Kidney (tissue), 22 donors: ENCODE measurements at places on chromosomes 4 and X.

DNA sequence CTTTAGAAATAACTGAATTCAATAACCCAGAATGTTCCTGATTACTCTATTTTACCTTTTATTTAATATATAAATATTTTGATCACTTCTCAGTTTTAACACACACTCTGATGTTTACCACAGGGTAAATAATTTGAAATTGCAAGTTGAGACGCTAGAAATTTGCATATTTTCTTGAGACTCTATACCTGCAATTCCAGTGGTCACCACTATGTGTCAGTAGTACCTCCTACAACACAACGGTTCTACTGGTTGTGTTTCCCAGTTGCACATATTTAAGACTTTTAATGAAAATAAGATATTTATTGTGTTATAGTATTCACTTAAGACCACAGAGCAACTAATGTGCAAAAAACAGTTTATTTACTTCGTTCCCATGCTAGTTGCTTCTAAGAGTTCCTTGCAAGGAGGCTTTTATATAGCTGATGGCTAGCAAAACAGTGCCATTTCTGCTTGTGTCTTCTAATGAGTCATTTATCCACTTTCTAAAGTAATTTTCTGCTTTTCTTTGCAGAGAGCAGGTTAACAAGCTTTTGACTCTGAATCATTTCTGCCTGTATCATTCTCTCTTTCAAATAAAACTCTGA is 98.9 kb upstream of the PDLIM3 start:
- no peak for DNase-seq

GRCh38 chrX:148567229-148567628 is 66.8 kb downstream of the AFF2 start:
- peak; percentile 56 for DNase-seq

DNA sequence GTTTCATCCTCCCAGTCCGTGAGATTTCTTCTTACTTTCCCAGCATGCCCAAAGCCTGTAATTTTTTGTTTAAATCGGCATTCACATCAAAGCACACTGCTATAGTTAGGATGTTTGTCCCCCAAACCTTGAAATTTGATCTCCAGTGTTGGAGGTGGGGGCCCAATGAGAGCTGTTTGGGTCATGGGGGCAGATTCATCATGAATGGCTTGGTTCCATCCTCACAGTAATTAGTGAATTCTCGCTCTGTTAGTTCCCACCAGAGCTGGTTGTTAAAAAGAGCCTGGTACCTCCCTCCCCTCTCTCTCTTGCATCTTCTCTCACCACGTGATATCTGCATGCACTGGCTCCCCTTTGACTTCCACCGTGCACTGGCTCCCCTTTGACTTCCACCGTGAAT is 40.5 kb upstream of the PGRMC2 start:
- DNase-seq, result no peak

GRCh38 chr4:173187732-173188131 is 19.1 kb downstream of the GALNT7 start:
- no peak for DNase-seq

DNA sequence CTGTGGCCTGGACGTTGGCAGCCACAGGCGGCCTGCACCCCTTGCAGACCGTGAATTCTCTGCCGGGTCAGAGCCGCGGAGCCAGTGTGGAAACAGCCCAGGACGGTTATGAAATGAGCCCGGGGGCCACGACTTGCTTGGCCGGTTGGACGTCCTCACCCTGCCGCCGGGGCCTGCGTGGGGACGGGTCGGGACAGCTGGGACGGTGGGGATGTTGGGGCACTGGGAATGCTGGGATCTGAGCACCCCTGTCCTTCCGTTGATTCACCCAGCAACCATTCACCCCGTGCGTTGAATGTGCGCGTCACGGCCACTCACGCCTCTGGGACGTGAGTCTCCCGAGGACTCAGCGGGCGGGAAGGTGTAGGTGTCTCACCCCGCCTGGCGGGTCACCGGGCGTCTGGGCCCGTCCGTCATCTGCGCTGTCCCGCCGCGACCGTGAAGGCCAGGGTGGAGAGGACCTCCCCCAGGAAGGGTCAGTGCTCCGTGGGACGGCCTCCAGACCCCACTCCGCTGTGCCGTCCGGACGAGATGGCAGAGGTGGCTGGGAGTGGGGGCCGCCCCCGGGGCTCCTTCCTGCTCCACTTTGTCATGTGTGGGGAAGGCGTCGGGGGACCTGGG is 4.5 kb upstream of the PLCXD1 start:
- peak; percentile 68 for DNase-seq

DNA sequence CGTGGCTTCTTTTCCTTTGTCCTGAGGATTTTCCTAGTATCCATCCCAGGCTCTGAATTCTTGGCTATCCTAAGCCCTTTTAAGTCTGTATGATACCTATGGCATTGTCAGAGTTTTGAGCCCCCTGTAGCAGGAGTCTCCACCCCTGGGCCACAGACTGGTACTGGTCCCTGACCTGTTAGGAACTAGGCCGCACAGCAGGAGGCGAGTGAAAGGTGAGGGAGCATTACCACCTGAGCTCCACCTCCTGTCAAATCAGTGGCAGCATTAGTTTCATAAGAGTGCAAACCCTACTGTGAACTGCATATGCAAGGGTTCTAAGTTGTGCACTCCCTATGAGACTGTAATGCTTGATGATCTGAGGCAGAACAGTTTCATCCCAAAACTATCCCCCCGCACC is 216.1 kb downstream of the RAPGEF2 start:
- no peak for DNase-seq

GRCh38 chr4:173038192-173038896 is 130.3 kb upstream of the GALNT7 start:
- DNase-seq, result no peak

DNA sequence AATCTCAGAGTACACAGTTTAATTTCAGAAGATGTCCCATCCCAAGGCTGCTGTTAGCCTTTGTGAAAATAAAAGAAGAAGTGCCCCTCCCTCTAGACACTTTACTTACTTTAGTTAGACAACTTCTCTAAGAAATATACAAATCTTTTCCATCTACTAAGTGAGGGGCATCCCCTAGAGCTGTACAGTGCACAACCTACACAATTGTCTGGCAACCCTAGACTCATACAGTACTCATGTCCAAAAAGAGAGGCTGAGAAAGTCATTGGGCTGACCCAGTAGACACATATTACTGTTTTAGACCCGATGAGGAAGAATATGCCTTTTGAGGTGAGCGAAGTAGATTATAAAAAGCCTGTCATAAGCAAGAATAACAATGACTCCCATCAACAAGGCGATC is 297.6 kb downstream of the IDS start:
- DNase-seq, result no peak

DNA sequence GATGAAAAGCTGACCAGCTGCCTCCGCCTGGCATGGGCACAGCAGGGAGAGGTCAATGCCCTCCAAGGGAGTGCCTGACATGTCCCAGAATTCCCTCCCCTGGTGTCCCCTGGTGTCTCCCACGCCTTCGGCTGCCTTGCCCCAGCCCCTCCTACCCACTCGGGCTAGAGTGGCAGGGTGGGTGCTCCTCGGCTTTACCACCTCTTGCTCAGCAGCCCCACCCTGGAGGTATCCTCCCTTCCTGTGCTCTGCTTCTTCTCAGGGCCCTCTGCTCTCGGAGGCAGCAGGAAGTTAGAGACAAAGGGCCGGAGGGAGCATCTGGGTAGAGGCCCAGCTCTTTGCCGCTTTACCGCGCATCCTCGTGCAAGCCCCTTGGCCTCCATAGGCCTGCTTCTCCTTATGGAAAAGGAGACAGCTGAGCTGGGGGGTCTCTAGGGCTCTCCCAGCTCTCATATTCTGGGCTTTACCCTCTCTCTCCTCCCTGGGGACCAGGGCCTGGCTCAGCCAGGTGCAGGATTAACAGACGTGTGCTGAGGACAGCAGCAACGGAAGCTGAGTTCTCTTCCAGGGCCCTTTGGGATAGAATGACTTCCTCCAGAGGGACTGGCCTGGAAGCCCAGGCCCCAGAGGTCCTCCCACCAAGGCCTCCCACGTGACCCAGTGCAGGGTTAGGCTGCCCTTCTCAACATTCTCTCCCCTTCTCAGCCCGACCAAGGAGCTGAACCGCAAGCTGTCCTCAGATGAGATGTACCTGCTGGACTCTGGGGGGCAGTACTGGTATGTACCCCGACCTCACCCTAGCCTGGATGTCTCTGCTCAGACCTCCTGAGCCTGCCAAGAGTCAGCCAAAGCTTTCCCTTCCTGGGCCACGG is 17.2 kb downstream of the XPNPEP2 start:
- DNase-seq, result no peak

DNA sequence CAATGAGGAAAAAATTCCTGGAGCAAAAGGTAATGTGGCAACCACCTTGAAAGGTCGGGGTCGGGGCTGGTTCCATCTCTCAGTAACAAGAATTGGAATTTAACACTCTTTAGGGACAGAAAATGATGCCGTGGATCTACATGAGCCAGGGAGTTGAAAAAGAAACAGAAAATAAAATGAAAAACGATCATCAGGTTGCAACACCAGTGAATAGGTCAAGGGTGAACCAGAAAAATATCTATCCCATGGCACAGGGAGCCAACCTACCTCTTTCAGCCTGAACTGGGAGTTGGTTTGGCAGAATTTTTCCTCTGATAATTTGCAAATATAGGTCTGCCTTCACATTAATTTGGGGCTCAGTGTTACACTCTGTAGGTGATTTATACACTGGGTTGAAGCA is 93.7 kb downstream of the C4orf33 start:
- DNase-seq, result no peak

DNA sequence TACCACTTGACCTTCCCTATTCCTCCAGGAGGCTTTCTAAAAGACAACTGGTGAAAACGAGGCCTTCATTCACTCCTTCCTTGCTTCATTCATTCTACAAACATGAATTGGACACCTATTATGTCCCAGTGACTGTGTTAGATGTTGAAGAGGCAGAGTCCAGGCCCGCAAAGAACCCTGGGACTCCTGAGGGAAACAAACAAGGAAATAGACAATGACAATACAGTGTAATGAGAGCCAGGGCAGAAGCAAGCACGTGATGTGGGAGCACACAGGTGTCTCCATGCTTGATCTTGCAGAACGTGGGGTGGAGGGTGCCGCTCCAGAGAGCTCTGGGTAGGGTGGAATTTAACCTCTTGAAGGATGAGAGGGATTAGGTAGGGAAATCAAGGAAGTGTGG is 137.6 kb upstream of the KLF3 start:
- no peak for DNase-seq

- DNase-seq, result no peak
Measured at GRCh38 chrX:57282568-57282967, 3.9 kb upstream of the FAAH2 start.

DNA sequence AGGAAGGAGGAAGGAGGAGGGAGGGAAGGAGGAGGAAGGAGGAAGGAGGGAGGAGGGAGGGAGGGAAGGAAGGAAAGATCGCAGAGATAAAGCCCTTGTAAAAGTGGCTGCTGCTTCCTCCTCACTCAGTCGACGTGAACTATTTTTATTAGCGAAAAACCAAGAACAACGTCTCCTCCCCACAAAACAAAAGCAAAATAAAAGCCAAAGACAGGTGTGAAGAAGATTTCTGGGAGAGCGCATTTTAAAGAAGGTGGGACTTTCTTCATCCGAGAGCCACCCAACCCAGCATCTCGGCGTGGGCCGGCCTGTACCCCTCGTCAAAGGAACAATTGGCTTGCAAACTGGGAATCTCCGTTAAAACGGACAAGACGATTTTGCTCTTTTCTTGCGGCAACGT is 40.7 kb upstream of the ASMTL start:
- no peak for DNase-seq

DNA sequence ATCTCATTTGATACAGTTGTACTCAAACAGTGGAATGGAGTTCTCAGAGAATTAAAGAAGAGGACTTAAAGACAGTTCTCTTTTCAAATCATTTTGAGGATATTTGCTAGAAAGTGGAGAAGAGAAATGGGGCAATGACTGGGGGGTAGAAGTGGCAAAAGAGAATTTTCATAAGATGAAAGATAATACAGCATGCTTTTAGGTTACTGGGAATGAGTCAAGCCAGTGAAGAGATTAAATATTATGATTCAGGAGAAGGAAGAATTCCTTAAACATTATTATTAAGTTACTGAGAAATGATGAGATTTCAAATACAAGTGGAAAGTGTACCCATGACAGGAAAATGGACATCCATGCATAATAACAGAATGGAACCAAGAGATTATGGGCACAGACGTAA is 219.0 kb upstream of the DKK2 start:
- no peak for DNase-seq

DNA sequence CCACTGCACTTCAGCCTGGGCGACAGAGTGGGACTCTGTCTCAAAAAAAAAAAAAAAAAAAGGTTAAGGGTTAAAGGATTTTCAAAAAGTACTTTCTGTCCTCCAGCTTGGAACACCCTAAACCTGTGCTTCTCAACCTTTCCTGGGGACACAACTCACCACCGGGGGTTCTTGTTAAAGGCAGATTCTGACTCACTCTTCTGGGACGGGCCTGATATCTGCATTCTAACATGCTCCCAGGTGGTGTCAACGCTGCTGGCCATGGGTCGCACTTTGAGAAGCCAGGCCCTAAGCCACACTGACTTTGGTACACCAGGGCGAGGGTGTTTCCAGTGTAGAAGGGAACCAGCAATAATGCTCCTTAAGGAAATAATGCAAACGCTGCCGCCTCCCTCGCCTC is 46.1 kb downstream of the AFAP1 start:
- no peak for DNase-seq

GRCh38 chrX:103941201-103941975 is 21.0 kb upstream of the TMSB15B start:
- DNase-seq, result peak; percentile 46

- DNase-seq, result no peak
Measured at GRCh38 chr4:40055511-40055862, 1.2 kb upstream of the N4BP2 start.

DNA sequence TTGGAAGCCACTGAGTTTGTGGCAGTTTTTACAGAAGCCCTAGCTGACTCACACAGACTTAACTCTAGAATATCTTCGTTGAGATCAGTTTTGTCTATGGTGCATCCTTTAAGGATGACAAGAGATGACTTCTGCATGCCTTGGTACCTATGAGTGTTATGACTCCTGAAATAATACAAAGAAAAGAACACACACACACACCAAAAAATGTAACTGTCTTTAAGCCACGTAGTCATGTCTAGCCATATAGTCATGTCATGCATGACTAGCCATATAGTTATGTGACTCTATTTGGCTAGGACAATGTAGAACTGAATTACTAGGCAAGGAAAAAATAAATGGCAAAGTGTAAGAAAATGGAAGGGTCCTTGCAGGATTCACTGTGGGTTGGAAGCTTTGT is 447.8 kb downstream of the NLGN4X start:
- no peak for DNase-seq

DNA sequence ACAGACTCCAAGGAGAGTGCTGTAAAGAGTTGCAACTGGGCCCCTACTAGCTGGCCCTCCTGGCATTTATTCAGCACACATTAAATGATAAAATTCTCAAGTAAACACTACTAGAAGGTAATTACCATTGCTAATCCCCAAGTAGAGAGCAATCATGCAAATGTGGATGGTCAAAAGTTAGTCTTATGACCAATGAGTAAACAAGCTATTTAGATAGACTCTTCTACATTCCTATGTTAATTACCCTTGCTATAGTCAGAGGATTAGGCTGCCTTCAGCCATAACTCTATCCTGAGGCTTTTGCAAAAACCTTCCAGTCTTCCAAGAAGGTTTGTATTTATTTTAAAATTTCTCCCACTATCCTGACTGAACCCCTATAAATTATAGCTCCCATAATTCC is 28.3 kb upstream of the HPGD start:
- DNase-seq, result no peak

GRCh38 chr4:109946120-109946519 is 33.4 kb downstream of the EGF start:
- no peak for DNase-seq
